ENCODE measurements at places on chromosomes 16 and 17. TPM values are rescaled to one million over a fixed set of nuclear protein-coding genes. Genes with fewer than 3 reads are reported as not detected.

- no peak for DNase-seq
Observed at GRCh38 chr16:17629936-17630335, 159.2 kb upstream of the XYLT1 start.

GRCh38 chr17:66228887-66229782 lies at the start of gene APOH:
Gene APOH, minus strand, starts transcription at chr17:66229415. Its CDS starts 36 bp downstream, at chr17:66229379.
- peak; percentile 22 for DNase-seq

GRCh38 chr17:65662196-65662595 lies 100.7 kb upstream of the AXIN2 start:
- no peak for DNase-seq

- DNase-seq = no peak
Observed at GRCh38 chr16:57341062-57341440, 17.5 kb upstream of the CCL22 start.

- no peak for DNase-seq
Observed at GRCh38 chr17:72189768-72190593, 69.2 kb downstream of the SOX9 start.

- DNase-seq = no peak
Observed at GRCh38 chr16:73420244-73420643, 372.3 kb upstream of the ZFHX3 start.

- peak; percentile 63 for DNase-seq
Observed at GRCh38 chr17:79005063-79005861, 4.3 kb downstream of the CANT1 start.

GRCh38 chr16:58832386-58832895 lies 98.3 kb upstream of the GOT2 start:
- no peak for DNase-seq

- DNase-seq = peak; percentile 8
Observed at GRCh38 chr17:70564006-70564620, 394.8 kb downstream of the KCNJ2 start.

DNA sequence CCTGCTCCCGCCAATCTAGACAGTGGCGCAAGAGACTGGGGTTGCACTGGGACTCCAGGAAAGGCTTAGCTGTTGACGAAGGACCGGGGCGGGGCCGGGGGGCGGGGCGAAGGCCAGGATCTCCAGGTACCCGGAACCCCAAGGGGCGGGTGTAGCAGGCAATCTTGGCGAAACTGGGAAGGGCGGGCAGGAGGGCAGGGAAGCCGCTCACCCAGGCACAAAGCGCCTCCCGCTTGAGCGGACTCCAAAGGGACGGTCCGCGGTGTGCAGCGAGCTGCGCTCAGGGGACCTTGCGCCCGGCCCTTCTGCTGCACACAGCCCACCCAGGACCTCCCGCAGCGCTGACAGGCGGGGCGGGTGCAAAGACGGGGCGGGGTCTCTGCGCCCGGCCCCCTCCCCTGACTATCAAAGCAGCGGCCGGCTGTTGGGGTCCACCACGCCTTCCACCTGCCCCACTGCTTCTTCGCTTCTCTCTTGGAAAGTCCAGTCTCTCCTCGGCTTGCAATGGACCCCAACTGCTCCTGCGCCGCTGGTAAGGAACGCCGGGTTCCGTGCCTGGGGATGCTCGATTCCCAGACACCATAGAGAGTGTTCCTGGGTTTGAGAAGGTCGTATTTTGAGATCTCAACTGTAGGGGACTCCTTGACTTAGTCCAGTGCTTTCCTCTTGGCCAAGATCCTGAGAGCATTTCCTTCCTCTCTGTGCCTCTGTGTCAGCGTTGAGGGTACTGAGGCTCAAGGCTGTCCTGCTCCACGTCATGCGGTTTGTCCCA lies at the start of gene MT1F:
Gene MT1F (plus strand): TSS at position 405 of the 772 bp plus-strand sequence. CDS start 100 bp downstream, at position 505.
- peak; percentile 82 for DNase-seq

DNA sequence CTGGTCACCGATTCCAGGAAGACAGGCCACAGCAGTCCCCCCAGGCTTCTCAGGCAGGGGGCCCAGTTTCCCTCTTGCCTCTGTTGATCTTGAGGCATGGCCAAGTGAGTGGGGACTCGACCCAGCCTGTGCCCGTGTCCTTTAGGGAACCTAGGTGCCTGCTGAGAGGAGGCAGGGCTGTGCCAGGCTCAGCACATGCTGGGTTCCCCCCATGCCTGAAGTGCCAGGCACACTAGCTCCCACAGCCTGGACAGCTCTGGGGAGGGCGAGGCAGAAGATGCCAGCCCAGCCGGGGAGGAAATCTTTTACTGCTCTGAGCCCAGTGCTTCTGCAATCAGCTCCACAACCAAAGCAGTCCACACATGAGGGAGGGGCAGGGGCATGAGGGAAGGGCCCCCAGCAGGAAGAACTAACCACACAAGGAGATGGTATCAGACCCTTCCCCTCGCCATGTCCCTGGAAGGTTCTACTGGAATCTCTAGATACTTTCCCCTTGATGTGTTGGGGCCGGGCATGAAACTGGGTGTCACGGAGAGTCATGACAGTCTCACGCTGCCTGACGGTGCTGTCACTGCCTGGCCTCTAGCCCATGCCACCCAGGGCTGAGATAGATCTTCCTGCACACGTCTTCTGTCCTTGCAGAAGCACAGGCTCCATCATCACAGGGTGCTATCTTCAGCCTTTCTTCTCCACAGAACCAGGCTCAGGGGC lies 25.5 kb downstream of the MYO18A start:
- no peak for DNase-seq

DNA sequence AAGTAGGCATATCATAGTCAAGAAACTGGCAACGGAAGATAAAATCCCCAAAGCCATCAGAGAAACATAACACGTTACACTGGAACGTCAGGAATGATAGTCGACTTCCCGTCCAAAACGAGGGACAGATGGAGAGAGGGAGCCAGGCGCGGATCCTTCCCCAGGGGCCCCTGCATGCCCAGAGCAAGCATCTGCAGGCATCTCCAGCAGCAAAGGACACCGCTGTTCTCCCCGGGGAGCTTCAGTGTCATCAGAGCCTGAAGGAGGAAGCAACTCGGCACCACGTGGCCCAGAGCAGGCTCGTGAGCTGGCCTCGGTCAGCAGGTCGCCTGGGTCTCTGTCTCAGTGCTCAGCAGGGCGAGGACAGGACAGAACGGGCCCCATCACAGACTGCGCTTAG lies 50.1 kb downstream of the LMF1 start:
- no peak for DNase-seq

DNA sequence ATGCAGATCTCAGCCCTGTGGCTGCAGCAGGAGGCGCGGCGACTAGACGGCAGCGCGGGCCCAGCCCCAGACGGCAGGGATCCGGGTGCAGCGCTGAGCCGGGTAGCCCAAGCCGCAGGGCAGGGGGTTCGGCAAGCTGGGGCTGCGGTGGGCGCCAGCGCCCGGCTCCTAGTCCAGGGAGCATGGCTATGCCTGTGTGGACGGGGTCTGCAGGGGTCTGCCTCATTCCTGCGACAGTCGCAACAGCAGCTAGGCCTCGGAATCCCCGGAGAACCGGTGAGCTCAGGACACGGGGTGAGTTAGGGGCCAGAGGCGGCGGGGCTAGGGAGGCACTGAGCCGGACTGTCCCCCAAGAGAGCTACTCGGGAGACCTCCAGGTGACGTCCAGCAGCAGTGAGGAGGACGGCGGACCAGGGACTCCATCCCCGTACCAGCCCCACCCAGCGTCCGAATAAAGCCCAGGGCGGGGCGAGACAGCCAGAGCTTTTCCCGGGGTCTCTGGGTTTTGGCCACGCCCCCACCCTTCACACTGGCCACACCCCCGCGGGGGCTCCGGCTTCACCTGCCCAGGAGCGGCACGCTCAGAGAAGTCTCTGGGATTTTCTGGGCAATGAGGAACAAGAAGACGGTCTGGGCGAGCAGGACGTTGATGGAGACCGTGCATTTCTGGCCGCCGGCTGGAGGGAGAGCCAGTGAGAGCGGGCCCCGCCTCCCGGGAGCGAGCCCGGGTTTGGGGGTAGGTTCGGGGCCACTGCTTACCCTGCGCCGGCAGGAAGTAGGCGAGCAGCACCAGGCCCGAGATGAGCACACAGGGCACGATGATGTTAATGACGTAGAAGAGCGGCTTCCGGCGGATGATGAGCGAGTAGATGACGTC lies 1.1 kb downstream of the C17orf107 start:
- no peak for DNase-seq

- DNase-seq = peak; percentile 13
Observed at GRCh38 chr17:58338841-58339754, 10.5 kb upstream of the TSPOAP1 start.

GRCh38 chr17:55254375-55254774 lies 10.4 kb upstream of the HLF start:
- peak; percentile 79 for DNase-seq

DNA sequence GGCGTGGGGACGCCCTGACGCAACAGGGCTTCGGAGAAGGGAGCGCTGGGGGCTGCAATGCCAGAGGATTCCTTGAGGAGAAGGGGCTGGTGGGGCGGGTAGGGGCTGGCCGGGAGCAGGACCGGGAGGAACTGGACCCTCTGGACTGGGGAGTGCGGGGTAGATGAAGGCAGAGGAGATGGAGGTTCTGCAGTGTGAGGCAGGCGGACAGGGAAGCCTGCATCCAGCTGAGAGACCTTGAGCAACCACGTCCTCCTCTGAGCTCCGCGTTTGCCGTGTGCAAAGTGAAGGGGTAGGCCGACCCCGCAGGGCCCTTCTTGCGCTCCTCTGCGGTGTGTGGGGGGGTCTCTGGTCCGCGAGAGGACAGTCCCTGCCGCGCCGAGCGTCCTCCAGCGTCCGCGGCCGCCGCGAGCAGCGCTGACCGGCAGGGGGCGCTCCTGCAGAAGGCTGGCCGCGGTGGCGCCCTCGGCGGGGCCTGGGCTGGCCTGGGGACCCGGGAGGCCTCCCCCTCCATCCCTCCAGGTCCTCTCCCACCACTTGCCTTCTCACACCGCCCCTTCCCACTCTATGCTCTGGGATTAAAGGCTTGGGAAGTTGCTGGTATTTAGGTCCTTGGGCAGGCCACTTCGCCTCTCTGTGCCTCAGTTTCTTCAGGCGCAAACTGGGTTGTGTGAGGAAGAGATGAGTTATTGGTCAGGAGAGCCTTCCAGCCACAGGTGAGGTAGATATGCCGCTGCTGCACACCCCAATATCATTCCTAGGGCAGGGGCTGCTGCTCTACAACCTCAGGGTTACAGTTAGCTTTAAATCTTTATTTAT lies 9.6 kb upstream of the WNT9B start:
- DNase-seq = no peak

GRCh38 chr16:23216658-23217246 lies 34.2 kb downstream of the SCNN1G start:
- no peak for DNase-seq

DNA sequence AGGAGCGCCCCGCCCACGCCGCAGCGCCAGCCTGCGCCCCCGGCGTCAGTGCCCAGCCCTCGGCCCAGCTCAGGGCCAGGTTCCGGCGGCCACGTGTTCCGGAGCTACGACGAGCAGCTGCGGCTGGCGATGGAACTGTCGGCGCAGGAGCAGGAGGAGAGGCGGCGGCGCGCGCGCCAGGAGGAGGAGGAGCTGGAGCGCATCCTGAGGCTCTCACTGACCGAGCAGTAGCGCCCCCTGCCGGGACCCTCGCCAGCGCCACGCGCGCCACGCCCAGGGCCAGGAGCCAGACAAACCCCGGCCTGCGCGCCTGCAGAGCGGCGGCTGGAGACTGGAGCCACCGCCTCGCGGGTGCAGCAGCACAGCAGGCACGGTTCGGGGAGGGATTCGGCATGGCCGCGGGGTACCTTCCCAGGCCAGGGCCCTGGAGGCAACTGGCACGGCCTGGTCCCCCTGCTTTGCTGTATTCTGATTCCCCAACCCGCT lies 9.3 kb downstream of the CORO6 start:
- peak; percentile 69 for DNase-seq

DNA sequence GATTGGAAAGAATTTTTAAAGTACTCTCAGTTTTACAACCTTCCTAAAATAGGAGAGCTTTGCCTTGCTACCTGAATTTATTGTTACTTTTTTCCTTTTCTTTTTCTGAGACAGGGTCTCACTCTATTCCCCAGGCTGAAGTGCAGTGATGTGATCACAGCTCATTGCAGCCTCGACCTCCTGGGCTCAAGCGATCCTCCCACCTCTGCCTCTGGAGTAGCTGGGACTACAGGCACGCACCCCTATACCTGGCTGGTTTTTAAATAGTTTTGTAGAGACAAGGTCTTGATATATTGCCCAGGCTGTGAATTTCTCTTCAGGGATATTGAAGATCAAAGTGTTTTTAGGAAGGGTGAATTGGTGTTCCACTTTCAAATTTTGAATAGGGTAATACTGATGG lies 3.8 kb downstream of the MPV17L start:
- no peak for DNase-seq

- no peak for DNase-seq
Observed at GRCh38 chr17:57679906-57680695, 65.0 kb downstream of the CCDC182 start.

DNA sequence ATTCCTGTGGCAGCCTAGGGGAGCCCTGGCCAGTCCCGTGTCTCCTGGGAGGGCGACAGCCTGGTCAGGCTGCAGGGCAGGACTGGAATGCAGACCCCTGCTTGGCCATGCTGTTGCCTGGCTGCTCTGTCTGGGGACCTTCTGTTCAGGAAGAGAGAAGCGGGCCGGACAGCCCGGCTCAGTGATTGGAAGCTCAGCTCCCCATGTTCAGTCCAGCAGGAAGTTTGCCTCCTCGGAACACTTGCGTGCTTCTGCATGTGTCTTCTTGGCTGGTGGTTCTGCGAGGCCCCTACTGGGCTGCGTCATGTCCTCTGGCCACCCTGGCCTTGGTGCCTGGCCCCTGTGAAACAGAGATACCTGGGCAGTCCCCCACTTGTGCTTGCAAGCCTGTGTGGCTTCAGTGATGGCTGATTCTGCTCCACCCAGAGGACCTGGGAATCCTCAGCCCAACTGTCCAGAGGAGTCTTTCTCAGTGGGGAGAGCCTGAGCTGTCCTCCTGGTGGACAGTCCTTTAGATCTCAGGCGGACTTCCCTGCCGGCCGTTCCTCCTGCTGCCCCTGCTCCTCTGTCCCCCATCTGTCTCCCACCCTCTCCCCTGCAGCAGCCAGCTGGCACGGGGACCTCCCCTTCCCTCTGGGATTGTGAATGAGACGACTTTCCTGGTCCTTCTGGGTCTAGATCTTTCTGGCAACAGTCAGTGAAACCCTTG lies 279.5 kb downstream of the SEC14L1 start:
- no peak for DNase-seq

GRCh38 chr17:77422104-77422747 lies 281.5 kb downstream of the SEC14L1 start:
- DNase-seq = peak; percentile 71

DNA sequence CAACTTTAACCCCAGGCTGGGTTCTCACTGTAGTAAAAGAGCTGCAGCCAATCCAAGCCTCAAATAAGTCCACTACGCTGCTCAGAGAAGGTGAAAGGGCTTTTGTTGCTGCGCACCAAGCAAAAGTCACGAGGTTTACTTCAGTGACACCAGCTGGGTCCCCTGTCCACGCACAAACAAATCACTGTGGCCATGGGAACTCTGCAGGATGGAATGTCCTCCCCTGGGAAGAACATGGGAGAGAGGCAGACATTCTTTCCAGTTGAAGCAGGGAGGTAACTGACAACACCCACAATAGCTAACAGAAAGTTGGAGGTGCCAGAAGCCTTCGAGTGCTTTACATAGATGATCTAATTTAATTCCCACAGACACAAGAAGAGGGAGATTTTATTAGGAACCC lies 181.9 kb downstream of the PMP22 start:
- DNase-seq = no peak

Gene CNGB1
- under 0.01 TPM for total RNA-seq

Gene ITGAX
- total RNA-seq = under 0.01 TPM

Gene TPSG1
- not detected for total RNA-seq

Gene MYH4
- not detected for total RNA-seq

Gene MAF
- 6.3 TPM for total RNA-seq

Gene ROGDI
- total RNA-seq = 19.8 TPM

Gene CPHXL2
- total RNA-seq = not detected

Gene C17orf78
- total RNA-seq = not detected

Gene ALDOA
- total RNA-seq = 496 TPM

All from bronchial epithelial cell (primary cell).